CD14-positive monocyte (primary cell): ENCODE measurements at places on chromosomes 2 and 18. TPM values are rescaled to one million over a fixed set of nuclear protein-coding genes. Genes with fewer than 3 reads are reported as not detected.

Gene ZNF804A
- 0.70 and 0.83 TPM in 2 replicates for polyA plus RNA-seq

Gene MROH2A
- polyA plus RNA-seq: not detected

DNA sequence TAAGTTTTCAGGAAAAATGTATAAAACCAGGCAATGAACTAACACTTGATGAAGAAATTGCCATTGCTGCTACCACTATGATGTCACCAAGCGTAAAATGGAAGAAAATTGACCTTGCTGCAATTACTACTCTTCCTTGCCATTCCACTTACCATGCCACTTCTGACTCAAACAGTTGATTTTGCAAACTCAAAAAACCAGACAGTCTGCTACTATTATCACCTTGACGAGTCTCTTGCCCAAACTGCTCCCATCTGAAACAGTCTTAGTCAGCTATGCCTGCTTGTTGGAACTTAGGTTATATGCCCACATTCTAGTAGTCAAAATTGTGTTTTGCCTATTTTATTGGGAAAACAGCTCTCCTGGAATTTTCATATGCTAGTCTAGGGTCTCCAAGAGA lies 71.9 kb upstream of the SLC9A2 start:
- DNase-seq: no peak

DNA sequence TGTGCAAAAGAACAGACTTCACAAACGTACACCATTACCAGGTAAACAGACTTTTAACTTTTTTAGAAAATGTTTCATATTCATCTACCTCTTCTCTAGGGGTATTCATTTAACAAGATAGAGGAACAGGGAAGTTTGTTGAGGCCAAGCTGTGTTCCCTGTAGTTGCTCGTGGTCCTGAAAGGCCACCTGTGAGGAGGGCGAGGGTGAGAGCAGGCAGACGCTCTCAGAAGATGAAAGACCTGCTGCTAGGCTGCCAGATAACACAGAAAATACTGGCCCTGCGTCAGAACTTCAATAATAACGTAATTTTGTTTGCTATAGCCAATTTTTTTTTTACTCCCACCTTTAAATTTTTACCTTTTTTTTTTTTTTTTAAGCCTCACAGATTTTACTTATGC lies 42.0 kb downstream of the SOCS6 start:
- DNase-seq: no peak

DNA sequence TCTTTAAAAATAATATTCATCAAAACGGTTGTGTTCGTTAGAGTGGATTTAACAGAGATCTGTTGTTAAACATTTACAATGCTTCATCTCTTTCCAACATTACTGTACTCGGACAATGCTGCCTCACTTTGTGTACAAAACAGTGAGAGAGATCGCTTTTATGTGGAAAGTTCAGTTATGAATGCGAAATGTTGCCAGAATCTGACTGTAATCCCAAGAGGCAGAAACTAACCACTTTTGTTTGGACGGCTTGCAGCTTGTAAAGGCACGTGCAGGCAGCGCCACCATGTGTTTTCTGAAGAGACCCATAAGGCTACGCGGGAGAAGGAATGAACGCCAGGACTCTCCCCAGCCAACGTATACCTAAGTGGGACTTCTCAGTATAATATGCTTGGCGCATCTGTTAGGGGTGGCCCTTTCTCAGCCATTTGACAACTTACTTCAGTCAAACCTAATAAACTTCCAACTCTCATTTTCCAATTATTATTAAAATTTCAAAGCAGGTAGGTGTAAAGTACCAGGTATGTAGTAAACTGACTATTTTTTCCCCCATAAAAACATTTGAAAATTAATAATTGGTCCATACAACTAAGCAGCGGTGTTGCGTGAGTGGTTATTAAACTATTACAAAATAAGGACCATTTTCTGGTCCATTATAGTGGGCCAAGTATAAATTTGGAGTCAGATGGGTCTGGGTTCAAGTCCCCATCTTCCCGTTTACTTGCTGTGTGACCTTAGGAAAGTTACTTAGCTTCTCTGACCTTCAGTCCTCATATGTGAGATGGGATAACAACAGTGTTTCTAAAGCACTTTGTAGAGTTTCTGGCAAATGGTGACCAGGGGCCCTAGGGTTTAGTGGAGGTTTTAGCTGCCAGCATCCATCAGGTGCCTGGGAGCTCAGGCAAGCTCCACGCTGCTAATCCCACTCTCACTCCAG lies 5.6 kb upstream of the NAPG start:
- peak; percentile 70 for DNase-seq

GRCh38 chr2:32514946-32515345 lies 112.9 kb upstream of the TTC27 start:
- DNase-seq: no peak

DNA sequence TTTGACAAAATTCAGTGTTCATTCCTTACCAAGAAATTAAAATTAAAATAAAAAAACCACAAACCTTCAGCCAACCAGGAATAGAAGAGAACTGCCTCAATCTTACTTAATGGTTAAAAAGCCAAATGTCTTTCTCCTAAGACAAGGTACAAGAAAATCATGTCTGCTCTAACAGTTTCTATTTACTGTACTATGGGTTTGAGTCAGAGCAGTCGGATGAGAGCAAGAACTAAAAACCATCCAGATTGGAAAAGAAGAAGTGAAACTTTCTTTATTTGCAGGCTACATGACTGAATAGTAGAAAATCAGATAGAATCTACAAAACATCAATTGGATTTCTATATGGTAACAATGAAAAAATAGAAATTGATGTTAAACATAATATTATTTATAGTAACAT lies 555.5 kb upstream of the TNP1 start:
- peak; percentile 14 for DNase-seq
